ENCODE measurements at places on chromosomes 5 and 9. TPM values are rescaled to one million over a fixed set of nuclear protein-coding genes. Genes with fewer than 3 reads are reported as not detected.

DNA sequence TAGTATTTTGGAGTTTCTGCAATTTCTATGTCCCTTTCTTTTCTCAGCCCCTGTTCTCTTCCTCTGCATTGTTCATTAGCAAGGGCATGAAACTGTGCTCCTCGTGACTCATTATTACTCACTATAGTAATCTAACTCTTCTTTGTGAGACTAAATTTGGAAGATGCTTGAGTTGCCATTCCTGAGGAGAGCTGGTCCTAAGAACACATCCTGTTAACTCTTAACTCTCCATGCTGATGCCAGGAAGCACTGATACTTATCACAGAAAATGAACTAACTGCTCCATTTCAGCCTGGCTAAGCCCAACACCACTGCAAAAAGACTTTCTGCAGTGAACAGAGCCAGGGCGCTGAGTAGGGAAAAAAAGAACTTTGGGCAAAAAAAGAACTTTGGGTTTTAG is 10.6 kb upstream of the CSNK1A1 start:
- DNase-seq: peak; percentile 61

DNA sequence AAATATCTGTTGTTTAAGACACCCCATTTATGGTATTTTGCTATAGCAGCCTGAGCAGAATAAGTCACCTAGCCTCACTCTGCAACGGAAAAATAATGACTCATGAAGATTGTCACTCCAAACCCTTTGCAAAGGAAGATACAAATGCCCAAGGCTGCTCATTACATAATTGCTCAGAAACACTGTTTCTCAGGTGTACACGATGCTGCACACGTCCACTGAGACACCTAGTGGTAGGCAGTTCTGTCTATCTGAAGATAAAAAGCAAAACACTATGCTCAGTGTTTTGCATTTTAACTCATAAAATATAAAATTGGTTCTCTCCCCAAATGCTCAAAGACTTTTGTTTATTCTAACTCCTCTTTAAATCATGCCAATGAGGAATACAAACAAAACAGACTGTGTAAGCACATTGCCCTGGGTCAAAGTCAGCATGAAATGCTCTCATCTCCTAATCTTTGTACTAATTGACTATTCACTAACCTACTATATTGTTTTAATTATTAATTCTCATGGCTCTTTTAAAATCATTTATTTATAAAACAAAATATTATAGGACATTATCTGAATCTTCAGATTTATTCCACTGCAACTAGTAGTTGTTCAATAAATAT is 7.7 kb upstream of the TSLP start:
- no peak for DNase-seq

The ANKRD34B gene
- not detected for total RNA-seq

The ESM1 gene
- 0.70 TPM for total RNA-seq

The PRELID1 gene
- total RNA-seq: 73.1 TPM
